ENCODE measurements at places on chromosomes 3 and 15.

DNA sequence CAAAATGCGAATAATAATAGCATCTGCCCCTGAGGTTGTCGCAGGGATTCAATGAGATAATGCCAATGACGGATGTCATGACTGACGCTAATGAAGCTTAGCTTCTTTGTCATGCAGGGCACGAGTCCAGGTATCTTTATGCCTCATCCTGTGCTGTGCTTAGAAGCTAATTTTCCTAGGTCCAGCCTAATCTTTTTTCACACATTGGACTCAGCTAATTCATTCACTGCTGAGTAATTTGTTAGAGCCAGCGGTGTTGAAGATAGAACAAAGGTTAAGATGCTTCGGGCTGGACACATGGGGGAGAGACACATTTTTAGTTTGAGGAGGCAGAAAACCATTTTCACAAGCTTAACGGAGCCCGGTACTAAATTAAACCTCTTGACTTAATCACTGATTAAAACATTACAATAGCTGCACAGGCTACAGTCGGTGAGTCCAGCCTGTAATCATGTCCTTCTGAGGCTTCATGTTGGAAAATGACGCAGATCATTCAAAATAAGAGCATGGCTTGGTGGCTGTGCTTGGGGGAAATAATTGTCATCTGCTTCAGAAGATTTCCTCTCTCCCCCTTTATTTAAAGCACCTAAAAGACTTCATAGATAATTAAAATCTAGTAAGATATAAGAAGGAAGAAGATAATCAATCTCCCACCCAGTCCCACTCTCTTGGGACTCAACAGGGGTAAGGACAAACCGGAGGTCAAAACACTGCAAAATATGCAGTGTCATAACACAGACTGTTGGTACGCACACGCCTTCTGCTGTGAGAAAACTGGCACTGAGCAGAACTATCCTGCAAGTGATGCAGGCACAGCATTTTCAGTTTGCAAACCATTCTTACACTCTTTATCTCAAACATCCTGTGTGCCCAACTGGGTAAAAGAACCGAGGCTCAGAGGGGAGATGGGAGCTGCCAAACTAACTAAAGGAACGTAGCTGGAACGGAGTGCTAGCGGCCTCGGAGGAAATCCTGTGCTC is 3.3 kb upstream of the CCDC174 start:
- DNase-seq = no peak

DNA sequence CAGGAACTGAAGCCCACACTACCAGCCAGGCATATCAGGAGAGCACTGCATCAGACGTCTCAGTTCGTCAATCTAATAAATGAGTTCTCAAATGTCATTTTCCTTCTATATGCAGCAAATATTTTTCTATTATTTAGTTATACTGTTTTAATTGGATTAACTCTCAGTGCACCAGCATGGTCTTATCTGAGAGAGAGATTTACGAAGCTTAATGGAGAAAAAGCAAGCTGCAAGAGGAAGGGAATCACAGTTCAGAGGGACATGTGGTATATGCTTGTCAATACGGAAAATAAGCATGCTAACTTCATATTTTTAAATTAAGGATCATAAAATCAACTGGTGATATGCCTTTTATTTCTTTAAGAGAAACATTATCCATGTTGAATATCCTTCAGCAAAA is 213.1 kb upstream of the NECTIN3 start:
- DNase-seq = no peak

- DNase-seq = no peak
Observed at GRCh38 chr3:172511783-172512762, 11.2 kb downstream of the TNFSF10 start.

DNA sequence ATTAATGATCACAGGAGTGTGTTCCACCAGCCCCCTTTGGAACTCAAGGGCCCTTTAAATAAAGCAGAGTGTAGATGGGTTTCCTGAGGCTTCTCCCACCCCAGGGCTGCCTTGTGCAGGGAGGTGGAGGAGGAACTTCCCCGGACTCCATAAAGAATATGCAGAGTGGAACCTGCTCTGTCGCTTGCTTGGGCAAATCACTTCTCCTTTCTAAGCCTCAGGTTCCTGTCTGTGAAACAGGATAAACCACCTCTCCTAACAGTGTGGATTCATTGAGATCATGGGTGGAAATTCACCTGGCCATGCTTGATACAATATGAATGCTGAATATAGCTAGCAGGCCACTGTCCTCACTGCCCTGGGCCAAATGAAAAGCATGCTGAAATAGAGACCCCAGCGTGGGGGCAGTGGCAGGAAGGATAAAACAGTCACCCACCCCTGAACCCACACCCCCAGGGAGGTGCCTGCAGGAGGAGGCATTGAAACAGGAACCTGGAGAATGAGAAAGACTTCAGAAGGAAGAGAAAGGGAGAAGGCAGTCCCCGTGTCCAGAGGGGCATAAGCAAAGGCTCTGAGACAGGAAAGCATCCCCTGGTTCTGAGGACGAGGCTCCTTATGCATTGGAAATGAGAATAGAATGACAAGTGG is 41.1 kb upstream of the CHRNB4 start:
- no peak for DNase-seq

- no peak for DNase-seq
Observed at GRCh38 chr15:43948691-43949325, 122.0 kb downstream of the WDR76 start.

DNA sequence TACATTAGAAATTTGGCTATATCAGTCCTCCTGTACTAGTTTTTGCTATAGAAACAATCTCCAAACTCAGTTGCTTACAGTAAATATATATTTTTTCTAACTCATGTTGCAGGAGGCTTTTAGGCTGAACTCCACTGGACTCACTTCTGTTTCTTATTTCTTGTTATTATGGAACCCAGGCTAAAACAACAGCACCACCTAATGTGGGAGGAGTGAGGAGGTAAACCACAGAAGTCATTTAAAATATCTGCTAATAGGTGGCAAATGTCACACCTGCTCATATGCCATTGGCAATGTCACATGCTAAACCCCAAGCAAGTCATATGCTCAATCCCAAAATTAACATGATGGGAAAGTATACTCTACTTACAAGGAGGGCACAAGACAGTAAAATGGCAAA is 462.2 kb downstream of the PLOD2 start:
- DNase-seq = no peak

- DNase-seq = no peak
Observed at GRCh38 chr3:8113626-8114025, 388.0 kb upstream of the LMCD1 start.

GRCh38 chr3:42094128-42094527 is 3.0 kb downstream of the TRAK1 start:
- DNase-seq = no peak
